ENCODE measurements at places on chromosomes 6 and 20.
A peak's percentile ranks its signal among the peaks of the same experiment; 100 is the strongest.

- DNase-seq, result peak; percentile 46
Measured at GRCh38 chr6:153131037-153131981, at the start of gene RGS17. TSS of gene RGS17 (minus strand) at chr6:153131282. CDS start at chr6:153044018, 87,264 bp downstream.

GRCh38 chr6:151103266-151103665 lies 136.5 kb upstream of the AKAP12 start:
- no peak for DNase-seq

DNA sequence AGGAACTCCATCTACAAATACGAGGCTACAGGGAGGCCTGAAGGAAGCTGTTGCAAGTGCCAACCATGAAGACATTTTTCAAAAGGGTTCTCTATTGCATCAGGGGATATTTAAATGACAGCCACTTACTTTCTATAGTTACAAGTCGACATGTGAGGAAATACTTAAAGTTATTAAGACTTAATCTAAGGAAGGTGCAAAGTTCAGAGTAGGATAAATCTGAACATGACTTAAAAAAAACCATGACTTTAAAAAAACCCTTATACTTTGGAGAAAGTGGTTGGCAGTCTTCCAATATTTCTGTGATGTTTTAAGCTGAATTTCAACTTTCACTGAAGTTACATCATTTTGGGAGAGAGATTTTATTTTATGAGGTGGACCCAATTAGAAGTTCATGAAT lies 56.3 kb upstream of the EMILIN3 start:
- DNase-seq, result no peak

DNA sequence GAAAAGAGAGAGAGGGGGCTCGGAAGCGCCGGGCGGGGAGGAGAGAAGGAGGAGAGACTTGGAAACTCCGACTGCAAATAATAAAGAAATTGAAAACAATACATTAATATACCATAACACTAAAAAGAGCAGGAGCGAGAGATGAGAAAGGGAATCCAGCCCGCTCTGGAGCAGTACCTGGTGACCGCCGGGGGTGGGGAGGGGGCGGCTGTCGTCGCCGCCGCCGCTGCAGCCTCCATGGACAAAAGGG lies 338 bp downstream of the E2F3 start:
- DNase-seq, result no peak

- no peak for DNase-seq
Measured at GRCh38 chr20:55649254-55649653, 356.1 kb downstream of the CBLN4 start.

DNA sequence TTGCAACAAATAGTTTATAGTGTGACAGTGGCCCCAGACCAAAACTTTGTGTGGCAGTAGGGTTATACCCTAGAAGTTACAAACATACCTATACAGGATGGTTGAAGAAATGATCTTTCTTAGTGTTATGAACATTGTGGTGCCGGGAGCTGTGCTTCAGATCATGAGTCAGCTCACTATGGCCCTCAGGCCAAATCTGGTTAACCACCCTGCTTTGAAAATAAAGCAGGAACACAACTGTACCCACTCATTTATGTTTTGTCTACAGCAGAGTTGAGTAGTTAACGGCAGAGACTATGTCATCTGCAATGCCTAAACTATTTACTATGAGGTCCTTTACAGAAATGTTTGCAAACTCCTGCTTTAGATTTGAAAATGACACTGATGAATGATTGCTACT lies 24.3 kb downstream of the AKAP7 start:
- DNase-seq, result no peak

DNA sequence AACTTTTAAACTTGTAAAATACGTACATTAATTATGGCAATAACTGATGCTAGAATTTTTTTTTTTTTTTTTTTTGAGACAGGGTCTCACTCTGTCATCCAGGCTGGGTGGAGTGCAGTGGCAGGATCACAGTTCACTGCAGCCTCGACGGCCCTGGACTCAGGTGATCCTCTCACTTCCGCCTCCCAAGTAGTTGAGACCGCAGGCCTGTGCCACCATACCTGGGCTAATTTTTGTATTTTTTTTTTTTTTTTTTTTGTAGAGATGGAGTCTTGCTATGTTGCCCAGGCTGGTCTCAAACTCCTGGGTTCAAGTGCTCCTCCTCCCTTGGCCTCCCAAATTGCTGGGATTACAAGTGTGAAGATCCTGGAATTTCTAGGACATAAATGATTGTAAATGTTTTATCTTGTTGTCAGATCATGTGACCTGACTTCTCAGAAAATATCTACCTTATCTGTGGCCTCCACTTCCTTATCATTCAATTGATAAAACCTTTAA lies 2.2 kb upstream of the CD2AP start:
- no peak for DNase-seq

DNA sequence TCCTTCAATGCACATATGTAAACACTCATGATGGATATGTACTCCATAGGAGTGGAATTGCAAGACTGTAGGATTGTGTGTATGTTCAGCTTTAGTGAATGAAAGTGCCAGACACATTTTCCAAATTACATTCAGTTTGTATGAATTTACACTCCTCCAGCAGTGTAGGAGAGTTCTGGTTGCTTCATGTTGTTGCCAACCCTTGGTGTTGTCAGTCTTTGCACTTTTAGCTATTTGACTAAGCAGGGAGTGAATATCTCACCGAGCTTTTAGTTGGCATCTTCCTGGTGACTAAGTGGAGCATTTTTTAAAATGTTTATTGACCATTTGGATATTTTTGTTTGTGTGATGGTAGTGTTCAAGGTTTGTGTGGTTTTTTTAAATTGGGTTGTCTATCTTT lies 23.9 kb downstream of the NKX2-4 start:
- DNase-seq, result no peak

DNA sequence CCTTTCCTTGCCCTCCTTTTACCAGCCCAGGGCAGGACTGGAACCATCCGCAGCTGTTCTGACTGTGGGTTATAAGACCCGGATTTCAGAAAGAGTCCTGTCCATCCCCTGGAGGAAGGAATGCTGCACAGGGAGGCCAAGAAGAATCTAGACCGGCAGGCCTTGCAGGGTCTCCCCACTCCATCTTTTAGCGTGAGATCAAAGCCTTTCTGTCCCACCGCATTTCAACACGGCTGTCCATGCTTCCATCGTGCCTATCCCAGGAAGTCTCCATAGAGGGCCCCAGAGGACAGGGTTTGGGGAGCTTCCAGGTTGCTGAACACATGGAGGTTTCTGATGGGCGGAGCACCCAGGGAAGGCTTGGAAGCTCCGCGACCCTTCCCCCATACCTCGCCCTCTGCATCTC lies 79.3 kb upstream of the AGPAT4 start:
- no peak for DNase-seq

GRCh38 chr6:70163795-70164194 lies 139.1 kb downstream of the COL9A1 start:
- DNase-seq, result no peak

- DNase-seq, result no peak
Measured at GRCh38 chr6:16602035-16602434, 159.2 kb downstream of the ATXN1 start.

DNA sequence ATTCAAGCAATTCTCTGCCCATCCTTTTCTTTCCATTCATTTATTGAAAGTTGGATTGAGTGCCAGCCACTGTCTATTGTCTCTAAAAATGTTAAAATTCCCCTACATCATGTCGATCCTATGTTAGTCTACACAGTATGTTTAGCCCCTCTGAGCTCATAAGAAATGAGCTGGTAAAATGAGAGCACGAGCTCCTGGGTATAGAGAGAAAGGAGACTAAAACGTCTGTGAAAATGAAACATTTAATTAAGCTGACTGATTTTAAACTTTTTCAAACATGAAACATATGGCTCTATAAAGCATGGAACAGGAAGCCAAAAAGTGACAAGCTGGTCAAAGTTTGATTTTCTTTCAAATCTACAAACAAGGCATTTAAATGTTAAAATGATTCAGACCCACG lies 104.0 kb upstream of the ASF1A start:
- no peak for DNase-seq

- no peak for DNase-seq
Measured at GRCh38 chr6:83597511-83597910, 85.2 kb downstream of the PRSS35 start.

DNA sequence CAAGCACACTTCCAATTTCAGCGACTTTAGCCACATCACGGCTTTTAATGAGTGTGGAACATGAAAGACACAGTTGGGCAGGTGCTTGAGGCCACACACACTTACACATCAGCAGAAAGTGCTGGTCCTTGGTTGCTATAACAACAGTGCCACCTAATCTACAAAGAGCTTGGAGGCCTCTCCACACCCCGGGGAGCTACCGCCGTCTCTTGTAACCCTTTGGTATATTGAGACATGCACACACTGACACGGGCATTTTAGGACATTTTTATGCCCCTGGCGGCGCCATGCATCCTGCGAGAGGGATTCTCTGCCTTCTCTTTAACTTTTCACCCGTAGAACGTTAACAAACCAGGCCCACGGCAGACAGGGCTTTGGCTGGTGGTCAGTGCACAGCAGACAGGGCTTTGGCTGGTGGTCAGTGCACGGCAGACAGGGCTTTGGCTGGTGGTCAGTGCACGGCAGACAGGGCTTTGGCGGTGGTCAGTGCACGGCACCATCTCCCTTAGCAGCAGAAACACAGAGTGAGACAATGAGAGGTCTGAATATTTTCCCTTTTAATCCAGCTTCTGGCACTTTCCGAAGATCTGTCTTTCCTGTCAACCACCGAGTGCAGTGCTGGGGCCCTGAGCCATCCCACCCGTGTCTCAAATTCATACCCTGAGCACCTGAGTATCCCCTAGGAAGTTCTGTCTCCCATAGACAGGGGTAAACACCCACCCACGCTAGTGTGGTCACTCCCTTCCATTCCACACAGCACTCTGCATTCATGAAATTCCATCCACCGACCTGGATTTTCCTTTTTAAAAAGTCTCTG lies 116.6 kb upstream of the RPS6KA2 start:
- DNase-seq, result no peak

- DNase-seq, result no peak
Measured at GRCh38 chr6:25065666-25066065, 129.9 kb upstream of the RIPOR2 start.

- no peak for DNase-seq
Measured at GRCh38 chr6:56715741-56716140, 73.1 kb upstream of the DST start.

- DNase-seq, result no peak
Measured at GRCh38 chr20:39660965-39661364, 698.8 kb downstream of the DHX35 start.

DNA sequence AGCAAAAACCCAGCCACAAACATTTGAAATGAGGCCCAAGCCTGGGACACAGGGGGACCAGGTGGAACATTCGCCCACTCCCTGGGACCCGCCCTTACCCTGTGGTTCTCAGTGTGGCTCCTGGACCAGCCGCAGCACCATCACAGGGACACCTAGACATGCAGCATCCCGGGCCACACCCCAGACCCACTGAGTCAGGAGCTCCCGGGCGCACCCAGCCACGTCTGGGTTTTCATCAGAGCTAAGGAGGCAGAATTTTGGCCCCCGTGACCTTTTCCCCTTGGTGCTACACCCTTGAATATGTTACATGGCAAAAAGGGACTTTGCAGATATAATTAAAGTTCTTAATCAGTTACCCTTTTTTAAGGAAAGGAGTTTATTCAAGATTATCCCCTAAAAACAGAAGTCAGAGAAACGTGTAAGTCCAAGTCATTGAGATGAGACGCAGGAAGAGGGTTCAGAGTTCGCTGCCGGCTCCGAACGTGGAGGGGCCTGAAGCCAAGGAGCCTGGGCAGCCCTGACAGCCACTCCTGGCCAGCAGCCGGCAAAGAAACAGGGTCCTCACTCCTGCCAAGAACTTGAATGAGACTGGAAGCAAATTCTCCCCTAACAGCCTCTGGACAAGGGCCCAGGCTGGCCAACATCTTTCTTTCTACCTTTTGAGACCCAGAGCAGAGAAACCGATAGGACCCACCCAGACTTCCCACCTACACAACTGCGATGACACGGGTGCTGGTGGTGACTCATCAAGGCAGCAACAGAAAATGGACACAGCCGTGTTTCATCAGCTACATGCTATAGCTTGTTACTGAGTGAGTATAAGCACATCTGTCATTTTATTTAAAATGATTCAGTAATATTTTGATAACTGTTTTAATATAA lies 25.3 kb downstream of the BFSP1 start:
- no peak for DNase-seq

- no peak for DNase-seq
Measured at GRCh38 chr6:13261464-13261994, 66.8 kb downstream of the TBC1D7 start.

DNA sequence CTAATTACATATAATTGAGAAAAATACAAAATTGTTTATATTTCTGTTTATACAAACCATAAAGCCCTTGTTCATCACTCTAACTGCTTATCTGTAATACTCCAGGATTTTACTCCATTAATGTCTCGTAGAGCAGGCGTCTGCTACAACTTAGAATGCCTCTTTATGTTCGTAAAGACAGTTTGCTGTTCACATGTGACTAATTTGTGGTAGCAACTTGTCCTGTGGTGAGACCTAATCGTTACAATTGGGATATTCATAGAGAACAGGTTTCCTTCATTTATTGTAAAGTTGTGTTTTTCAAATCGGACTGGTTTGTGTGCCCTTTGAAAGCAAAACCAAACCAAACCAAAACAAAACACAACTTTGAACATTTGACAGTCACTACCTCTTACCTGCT lies 149.7 kb downstream of the ASCC3 start:
- DNase-seq, result no peak

GRCh38 chr6:25173951-25174474 lies 105.2 kb upstream of the CARMIL1 start:
- no peak for DNase-seq

DNA sequence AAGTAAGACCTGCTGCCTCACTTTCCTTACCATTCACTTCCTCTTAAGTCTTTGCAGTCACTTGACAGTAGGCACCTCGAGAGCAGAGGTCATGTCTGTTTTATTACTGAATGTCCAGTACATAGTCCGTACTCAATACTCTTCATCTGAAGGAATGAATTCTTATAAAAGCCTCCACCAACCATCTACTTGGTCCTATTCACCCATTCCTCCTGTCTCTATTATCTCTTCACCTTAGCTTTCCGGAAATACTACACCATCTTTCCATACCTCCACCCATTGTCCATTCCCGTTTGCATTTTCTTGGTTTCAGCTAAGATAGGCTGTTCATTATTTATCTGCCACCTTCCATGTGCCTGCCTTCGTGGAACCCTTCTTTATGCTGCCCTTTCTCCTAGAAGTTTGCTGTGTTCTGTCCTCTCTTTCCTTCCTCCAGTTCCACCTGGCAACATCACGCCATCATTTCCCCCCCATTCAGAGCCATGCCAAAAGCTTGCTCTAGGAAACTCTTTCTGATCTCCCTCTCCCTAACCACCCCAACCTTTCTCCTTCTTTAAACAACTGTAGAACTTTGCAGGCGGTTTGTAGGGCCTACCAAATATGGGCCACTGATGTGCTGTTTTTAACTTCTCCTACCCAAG lies 38.3 kb downstream of the ENPP1 start:
- no peak for DNase-seq

- DNase-seq, result no peak
Measured at GRCh38 chr20:57203204-57203603, 63.2 kb downstream of the BMP7 start.

GRCh38 chr20:59816146-59816738 lies 117.2 kb downstream of the SYCP2 start:
- no peak for DNase-seq

DNA sequence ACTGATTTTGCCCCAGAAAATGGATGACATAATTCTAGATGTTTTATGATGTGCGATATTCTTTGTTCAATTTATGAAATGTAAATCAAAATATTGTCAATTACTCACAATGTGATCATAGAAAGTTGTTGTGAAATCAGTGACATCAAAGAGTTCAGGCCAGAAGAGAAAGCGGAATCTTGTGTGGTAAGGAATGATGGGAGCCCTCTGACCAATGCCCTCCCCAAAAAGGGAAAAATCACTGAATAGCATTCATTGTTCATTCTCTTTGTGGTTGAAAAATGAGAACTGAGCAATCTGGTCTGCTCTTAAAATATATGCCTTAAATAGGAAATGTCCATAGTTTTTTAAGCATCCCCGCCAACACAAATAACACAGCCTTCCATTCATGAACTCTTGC lies 247.1 kb upstream of the GRIK2 start:
- no peak for DNase-seq

All from left ventricle myocardium inferior (tissue), 1 donor.